Central memory CD4-positive, alpha-beta T cell (primary cell): ENCODE measurements at places on chromosomes 4 and X.

- DNase-seq: no peak
Measured at GRCh38 chrX:3136161-3136961, 95.1 kb downstream of the ARSF start.

GRCh38 chrX:133923113-133923512 lies 62.3 kb downstream of the GPC3 start:
- DNase-seq: peak; percentile 13

- DNase-seq: no peak
Measured at GRCh38 chr4:154164931-154165839, 326.4 kb downstream of the DCHS2 start.

DNA sequence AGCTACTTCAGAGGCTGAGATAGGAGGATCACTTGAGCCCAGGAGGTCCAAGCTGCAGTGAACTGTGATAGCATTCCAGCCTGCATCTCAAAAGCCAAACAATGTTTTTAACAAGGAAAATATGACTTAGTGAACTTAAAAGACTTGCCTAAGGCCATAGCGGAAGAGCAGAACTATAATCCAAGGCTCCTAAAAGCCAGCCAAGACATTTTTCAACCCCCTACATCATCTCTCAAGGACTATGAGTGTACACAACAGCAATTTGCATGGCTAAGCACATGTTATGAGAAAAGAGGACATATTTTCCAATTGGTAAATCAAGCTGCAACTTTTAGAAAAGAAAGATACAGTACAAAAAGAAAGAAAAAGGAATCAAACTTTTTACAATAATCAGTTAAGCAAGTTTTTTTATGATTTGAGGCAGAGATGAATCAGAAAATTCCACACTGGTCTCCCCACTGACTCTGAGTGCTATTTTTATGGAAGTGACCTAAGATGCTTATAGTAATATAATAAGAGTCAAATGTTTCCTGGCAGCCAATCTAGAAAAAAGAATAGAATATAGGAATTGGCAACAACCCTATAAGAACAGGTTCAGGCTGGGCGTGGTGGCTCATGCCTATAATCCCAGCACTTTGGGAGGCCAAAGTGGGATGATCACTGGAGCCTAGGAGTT lies 9.8 kb upstream of the ACOT9 start:
- no peak for DNase-seq

DNA sequence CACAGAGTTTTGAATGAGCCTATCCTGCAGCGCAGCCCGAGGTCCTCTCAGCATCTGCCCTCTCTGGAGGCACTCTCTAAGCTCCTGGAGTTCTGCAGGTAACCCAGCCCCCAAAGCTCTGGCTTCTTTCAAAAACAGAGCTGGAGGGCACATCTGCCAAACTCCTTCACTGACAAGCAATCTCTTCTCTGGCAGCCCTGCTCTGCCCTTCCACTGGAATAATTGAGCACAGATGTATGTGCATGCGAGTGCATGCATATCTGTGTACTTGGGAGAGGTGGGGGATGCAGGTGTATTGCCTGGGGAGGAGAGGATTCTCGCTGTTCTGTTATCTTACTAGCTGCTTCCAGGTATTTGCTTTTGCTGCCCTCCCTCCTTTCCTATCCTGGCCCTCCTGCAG lies 22.2 kb upstream of the PLP1 start:
- no peak for DNase-seq

DNA sequence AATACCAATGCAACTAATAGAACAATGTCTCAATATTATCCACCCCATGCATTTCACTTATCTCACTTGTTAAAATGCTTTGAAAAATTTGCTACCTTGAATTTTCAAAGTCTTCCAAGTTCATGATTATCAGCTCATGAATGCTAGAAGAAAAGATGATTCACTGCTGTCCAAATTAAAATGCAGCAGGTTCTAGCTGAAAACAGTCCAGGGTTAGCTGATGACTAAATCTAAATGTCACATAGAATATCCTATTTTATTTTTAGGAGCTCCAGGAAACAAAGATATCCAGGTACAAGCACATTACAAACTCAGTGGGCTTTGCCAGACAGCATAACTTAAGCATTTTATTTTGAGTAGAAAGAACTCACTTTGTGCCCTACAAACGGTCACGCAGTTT lies 38.0 kb upstream of the SPARCL1 start:
- DNase-seq: no peak
